ENCODE measurements at places on chromosomes 7 and 10.

GRCh38 chr7:30612658-30613265 lies 18.1 kb downstream of the GARS1 start:
- no peak for DNase-seq

GRCh38 chr10:91996266-91996665 lies 72.7 kb downstream of the BTAF1 start:
- no peak for DNase-seq

- DNase-seq = no peak
Measured at GRCh38 chr7:157355784-157356511, 19.1 kb downstream of the DNAJB6 start.

DNA sequence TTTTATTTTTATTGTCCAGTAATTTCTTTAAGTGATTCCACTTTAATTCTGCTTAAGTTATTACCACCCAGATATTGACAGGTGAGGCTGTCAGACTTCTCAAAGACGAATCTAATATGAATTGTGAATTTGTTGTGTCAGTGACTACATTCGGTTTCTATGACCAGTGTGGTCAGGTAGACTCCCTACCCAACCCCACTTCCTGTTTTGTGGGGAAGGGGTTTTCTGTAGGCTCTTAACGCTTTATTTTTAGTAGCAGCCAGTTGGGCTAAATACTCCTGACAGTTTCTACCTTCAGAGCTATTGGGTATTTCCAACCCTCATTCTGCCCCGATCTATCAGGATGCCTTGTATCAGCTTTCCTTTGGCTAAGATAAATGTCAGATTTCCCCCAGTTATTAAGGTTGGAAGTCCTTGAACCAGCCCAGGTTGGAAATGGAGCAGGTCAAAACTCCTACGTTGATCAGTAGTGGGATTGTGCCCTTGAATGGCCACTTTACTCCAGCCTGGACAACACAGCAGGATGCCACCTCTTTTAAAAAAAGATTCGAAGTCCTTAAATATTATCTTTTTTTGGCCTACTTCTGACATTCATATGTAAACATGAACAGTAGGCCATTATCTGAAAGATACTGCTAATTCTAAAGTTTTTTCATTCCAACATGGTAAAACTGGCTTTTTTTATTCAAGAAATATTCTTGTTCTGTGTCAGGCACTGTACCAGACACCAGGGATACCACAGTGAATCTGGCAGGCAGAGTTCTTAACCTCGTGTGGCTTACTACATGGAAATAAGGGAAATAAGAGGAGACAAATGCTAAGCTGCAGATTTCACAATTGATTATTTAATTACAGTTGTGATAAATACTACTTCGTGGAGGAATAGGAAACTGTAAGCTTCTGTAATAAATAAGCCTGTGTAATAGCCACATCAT lies 133.3 kb upstream of the SAMD8 start:
- no peak for DNase-seq

GRCh38 chr7:45923290-45923689 lies 2.2 kb upstream of the IGFBP3 start:
- peak; percentile 93 for DNase-seq

- DNase-seq = peak; percentile 74
Measured at GRCh38 chr7:106659963-106660861, 746 bp downstream of the CCDC71L start.

DNA sequence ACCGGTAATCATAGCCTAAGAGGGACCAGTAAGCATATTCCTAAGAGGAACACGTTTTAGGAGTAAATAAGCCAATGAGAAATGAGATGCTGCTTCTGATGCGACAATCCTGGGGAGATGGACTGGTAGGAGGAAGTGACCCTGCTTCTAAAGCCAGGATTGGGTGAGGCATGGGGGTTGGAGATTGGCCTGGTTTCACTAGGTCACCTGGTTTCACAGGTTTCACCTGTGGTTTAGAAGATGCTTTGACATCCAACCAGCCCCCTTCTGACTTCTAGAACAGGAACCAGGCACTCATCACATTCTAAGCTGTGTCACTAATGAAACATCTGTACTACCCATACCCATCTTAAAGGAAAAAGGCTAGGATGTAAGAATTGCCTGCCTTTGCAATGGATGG lies 53.0 kb upstream of the BAMBI start:
- DNase-seq = no peak

DNA sequence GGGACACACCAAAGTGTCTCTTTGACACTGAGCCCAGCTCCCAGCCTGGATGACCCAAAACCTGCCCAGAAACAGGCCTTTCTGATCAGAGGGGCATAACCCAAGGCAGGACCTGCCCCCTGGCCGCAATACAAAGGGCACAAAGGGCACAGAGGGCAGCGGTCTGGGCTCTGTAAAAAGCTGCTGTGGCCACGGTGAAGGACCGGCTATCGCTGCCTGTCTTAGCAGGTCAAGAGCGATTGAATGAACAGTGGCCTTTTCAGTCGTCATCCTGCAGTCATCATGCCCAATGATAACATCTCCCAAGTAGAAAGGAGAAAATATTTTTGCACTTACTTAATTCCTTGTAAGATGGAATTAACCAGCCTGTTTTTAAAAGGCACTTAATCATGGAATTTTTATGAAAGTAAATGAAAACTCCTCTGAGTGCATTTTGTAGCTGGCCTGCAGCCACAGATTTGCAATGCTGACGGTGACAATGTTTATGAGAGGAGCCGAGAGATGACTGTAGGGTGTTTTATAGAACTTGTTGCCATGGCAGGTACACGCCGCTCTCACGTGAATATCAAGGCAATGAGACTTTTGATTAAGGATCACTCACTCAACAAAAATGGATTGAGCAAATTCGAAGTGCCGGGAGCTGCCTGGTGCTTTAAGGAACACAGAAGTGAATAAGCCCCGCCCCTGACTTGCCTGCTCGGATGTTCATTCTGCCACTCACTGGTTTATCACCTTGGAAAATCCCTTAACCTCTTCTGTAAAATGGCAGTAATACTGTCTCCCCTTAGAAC lies 47.3 kb upstream of the BHLHA15 start:
- no peak for DNase-seq

DNA sequence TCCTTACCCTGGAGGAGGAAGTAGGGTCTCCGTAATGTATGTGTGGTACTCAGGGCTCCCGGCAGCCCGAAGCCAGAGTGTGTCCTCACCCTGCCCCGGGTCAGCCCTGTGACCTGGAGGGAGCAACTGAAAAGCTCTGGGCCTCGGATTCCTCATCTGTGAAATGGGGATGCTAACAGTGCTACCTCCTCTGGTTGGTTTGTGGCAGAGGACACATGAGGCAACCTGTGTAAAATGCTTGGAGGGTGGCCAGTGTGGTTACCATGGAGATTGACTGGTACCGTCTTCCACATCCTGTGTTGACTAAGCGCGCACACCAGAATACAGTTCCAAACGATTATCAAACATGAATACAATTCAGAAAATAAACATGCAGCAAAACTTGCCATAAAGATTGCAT lies 163.8 kb upstream of the KLF6 start:
- peak; percentile 66 for DNase-seq

GRCh38 chr7:26278770-26279169 lies 12.9 kb upstream of the SNX10 start:
- DNase-seq = peak; percentile 77
